Glutamatergic neuron (in vitro differentiated cells): ENCODE measurements at places on chromosomes 11 and 22. TPM values are rescaled to one million over a fixed set of nuclear protein-coding genes. Genes with fewer than 3 reads are reported as not detected.

YPEL1 gene
- 71.2 TPM for total RNA-seq

DNA sequence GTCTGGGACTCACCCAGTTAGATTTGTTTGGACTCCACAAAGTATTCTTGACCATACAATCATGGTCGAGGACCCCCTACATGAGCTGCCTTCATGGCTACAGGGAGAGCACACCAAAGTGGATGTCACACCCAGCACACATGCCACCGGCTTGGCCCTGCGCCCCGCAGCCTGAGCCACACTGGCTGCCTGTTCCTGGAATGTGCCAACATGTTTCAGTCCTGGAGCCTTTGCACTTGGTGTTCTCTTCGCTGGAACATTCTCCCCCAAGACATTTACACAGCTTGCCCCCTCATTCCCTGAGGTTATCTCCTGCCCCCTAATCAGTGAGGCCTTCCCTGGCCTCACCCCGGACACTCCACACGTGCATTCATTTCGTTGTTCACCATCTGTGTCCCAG is 46.0 kb downstream of the PPARA start:
- no peak for DNase-seq

DNA sequence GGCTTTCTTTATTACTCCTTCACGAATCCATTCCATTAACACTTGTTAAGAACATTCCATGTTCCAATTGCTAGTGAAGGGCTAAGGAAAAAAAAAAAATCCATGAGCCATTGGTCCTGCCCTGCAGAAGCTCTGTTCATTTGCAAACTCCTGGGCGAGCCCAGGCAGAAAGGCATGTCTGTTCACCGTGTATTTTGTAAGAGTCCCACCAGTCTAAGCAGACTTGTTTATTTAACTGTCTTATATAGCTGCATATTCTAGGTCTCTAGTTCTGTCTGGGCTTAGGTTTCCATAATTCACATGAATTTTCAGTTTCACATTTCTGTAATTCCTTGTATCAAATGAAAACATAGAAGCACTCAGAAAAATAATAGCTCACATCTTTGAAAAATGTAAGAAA is 97.4 kb upstream of the POU2AF2 start:
- no peak for DNase-seq

OR2D2 gene
- total RNA-seq = 0.64 TPM

GRCh38 chr11:120532082-120532831 is 20.7 kb downstream of the GRIK4 start:
- DNase-seq = no peak

GRCh38 chr22:37632174-37633088 is 7.0 kb upstream of the SH3BP1 start:
- DNase-seq = no peak

GRCh38 chr11:1235306-1235900 is 12.5 kb downstream of the MUC5B start:
- DNase-seq = peak; percentile 28

GRCh38 chr11:57473285-57473841 is 13.0 kb downstream of the RTN4RL2 start:
- DNase-seq = no peak

DNA sequence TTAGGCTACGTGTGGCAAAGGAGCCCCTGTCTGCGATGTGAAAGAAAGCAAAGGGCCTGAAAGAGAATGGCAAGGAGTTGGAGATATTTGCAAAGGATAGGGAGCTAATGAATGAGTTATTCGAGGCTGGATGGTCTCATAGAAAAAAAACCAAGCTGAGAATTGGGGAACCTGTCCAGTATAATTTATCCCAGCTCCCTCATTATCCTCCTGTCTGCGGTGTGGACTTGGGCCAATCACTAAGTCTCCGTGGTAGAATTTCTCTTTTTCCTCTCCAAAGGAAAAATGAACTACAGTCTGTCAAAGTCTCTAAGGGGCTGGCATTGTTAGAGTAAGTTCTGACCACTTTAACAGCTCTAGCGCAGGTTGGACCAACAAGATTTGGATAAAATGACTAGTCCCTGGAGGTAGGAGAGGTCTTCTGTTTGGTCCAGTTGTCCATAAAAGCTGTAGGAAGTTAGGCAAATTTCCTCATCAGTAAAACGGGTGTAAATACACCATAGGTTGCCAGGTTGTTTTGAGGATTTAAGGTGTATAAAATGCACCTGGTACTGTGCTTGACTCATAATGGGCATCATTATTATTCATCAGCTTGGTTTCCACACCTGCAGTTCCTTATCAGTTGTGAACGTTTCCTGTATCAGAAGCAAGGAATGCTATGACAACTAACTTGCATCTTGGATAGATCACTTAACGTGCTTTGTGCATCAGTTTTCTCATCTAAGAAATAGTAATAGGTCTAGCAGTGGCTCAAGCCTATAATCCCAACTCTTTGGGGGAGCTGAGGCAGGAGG is 10.3 kb upstream of the CDON start:
- DNase-seq = no peak

SHISAL1 gene
- total RNA-seq = 3.2 TPM

SYT8 gene
- not detected for total RNA-seq

OR8I2 gene
- total RNA-seq = not detected

GRCh38 chr11:130049328-130049771 is 20.3 kb upstream of the APLP2 start:
- no peak for DNase-seq

DNA sequence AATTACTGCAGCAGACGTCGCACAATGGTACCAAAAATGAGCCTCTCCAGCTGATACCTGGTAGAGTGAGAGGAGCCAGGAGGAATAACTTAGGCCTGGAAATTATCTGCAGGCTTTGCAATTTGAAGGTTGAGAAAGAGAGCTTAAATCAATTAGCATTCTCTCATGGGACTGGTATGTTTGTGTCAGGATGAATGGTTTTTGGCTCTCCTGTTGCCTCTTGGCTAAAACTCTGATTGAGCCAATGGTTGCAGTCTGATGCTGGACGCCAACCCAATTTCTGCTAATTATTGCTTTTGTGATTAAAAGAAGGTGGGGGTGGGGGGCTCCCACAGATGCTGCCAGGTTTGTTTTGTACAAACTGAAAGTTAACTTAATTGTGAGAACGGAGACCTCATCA is 12.5 kb upstream of the NELL1 start:
- no peak for DNase-seq

C11orf65 gene
- 0.54 TPM for total RNA-seq

- DNase-seq = no peak
Observed at GRCh38 chr22:25282346-25282670, 62.9 kb downstream of the CRYBB2 start.

GRCh38 chr11:131687291-131688047 is 317.1 kb downstream of the NTM start:
- no peak for DNase-seq

DNA sequence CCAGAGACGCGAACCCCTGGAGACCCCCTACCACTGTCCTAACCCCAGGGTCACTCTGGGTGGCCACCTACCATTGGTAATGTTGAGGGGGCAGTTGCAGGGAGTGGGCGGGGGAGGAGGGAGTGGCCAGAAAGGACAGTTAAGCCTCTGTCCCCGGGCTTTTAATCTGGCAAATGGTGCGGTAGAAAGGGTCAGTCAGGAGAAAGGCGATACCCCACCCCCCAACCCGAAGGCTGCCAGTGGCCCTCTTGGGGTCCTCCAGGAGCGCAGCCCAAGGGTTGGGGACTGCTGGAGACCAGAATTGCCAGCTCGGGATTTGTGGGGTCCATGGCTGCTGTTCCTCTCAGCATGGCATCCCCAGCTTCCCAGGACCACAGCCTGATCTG is 742 bp downstream of the P2RY2 start:
- no peak for DNase-seq

DNA sequence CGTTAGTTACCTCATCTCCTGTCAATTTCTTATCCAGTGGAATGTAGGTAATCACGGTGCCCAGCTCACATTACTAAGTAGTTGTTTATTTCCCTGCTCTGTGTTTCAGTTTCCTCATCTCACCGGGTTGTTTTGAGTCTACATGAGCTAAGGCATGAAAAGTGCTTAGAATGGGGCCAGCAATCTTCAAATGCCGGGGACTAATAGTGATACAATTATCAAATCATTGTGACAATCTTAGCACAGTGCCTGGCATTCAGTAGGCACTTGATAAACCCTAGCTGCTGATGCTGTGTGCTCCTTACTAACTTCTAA is 53.3 kb upstream of the CD5 start:
- DNase-seq = no peak

- DNase-seq = no peak
Observed at GRCh38 chr11:92267968-92268367, 43.4 kb downstream of the FAT3 start.

GRCh38 chr22:28507896-28508295 is 171.7 kb downstream of the TTC28 start:
- DNase-seq = no peak

MPPED2 gene
- 11.0 TPM for total RNA-seq

DNA sequence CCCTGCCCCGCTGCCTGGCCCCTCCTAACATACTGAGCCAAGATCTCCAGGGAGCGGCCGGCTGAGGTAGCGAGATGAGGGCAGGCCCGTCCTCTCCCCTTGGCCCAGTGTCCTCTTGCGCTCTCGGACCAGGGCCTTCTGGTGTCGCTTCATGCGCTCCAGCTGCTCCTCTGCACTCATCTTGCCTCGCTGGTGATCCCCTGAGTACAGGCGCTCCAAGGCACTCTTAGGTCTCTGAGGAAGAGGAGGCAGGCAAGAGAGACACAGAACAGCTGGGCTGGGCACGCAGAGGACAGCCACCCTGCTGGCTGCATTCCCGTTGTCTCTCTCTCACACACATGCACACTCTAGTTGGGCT is 50.6 kb downstream of the C11orf58 start:
- DNase-seq = no peak

DNA sequence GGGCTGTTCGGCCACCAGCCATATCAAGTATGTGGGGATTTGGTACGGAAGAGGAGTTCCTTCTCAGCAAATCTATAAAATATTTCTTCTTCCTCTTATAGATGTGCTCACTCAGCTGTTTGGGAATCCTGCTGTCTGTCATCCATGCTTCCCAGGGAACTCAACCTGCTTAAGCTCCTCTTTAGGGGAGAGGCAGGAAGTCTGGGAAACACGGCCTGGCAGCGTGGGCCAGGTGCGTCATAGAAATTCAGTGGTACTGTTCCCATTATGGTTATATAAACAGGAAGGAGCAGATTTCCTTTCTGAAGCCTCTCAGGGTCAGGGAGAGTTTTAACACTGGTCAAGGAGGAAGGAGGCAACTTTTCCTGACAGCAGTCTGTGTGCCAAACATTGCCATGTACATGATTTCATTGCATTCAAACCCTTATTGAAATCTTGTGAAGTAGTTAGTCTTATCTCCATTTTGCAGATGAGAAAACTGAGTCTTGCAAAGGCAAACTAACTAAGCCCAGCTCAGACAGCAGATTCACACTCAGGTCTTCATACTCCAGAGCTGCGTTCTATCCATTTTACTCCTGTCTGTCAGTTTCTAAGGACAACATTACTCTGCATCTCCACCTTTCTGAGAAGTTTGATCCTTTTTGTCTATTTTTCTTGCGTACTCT is 35.4 kb upstream of the AMOTL1 start:
- no peak for DNase-seq

VSTM5 gene
- total RNA-seq = 2.0 TPM

DNA sequence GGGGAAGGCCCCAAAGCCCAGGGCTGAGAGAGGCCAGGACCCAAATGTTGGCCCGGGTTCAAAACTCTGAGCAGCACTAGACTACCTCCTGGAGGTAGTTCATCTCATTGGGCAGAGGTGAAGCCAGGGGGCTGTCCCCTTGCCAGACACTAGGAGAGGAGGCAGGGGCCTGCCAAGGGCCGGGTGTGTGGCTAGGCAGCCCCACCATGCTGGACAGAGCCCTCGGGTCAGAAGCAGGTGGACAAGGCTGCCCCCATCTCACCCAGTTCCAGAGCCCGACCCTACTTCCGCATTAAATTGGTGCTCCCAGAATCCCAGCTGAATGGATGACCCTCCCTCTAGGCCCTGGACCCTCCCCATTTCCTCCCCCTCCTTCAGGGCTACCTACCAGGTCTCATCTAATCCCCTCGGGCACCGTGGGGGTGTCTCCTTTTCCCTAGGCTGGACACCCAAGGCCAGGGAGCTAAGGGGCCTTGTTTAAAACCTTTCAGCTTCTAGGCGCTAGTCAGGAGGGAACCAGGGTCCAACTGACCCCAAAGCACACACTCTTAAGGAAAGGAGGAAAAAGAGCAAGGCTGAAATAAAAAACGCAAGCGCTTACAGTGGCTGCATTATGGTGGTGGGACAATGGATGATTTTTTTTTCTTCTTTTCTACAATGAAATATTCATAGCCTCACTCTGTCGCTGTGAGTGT is 72.1 kb upstream of the TCF20 start:
- DNase-seq = no peak

GRCh38 chr11:117180661-117181585 is 2.4 kb downstream of the SIDT2 start:
- DNase-seq = peak; percentile 75

DNA sequence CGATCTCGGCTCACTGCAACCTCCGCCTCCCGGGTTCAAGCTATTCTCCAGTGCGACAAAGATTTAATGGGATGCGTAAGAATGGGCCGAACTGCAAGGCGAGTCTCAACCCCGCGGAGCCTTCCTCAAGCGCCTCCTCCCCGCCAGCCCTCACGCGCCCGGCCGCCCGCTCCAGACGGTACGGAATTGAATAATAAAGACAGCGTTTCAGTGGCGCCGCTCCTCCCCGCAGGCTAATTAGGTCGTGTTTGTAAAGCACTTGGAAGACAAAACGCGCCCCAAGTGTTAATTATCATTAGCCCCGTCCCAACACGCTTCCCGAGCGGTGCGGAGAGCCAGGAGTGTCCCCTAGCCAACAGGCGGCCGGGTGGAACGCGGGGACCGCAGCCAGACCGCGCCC is 192.0 kb downstream of the BUD13 start:
- peak; percentile 68 for DNase-seq

- DNase-seq = no peak
Observed at GRCh38 chr11:114160894-114161293, 101.4 kb downstream of the ZBTB16 start.

- DNase-seq = no peak
Observed at GRCh38 chr11:72069787-72070251, 10.5 kb downstream of the NUMA1 start.

OR5A1 gene
- not detected for total RNA-seq

DNA sequence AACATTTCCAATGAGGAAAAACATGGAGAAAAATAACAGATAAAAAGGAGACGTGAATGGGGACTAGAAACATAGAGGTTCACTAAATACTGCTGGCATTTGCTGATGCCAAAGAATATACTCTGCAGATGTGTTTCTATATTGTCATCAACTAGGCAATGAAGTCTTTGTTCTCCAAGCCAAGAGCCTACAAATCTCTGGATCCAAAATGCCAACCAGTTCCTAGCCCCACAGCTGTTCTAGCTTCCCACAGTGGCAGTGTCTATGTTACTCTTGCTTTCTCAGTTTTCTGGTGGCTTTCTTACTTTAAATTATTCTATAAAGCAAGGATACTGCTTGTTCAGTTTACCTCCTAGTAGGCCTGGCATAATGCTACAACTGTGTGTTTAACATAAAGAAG is 977.9 kb upstream of the CCDC90B start:
- DNase-seq = no peak
